HCT116 (cell line): ENCODE measurements at places on chromosomes 7 and 10.
A peak's percentile ranks its signal among the peaks of the same experiment; 100 is the strongest.

GRCh38 chr7:28389504-28390395 is 22.6 kb upstream of the CREB5 start:
- peak; percentile 49 for DNase-seq

DNA sequence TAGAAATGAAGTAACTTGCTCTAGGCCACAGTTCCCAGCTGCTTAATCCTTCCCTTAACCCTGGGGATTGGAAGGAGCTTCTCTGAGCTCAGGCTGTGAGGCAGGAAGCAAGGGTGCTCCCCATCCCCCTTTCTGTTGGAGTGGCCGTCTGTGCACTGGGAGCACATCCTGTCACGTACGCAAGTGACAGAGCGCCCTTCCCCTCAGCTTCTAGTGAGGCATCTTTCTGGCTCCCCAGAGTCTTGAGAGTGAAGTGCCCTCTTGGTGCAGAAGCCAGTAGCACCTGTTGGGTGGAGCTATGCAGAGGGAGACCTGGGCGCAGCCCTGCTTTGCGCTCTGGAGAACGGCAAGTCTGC is 47.8 kb downstream of the SHH start:
- no peak for DNase-seq

DNA sequence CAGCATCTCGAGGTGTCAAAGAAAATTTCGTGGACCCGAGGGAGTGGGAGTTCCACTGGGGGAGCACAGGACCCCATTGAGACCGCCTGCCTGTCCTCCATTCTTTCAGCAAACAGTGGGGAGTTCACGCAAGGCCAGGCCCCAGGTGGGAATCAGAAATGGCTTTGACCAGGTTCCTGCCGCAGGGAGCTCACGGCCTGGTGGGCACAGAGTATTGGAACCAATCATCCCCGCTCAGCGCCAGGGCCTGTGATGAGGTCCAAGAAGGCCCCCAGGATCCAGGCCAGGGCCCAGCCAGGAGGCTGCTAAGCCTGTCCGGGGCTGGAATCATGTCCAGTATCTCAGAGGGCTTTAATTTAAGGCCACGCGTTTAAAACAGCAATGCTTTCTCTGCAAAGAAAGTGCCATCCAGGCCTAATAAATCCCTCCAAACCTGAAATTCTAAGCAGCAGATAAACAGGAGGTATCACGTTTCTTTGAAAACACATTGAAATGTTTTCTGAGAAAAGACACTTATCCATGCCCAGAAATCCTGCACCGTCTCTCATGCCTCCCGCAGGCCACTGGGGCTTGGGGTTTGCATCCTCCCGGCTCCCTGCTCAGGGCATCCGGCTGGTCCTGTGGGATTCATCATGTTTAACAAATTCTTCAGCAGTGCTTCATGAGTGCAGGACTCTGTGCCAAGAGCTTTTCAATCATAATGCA is 125.7 kb downstream of the OAT start:
- no peak for DNase-seq

DNA sequence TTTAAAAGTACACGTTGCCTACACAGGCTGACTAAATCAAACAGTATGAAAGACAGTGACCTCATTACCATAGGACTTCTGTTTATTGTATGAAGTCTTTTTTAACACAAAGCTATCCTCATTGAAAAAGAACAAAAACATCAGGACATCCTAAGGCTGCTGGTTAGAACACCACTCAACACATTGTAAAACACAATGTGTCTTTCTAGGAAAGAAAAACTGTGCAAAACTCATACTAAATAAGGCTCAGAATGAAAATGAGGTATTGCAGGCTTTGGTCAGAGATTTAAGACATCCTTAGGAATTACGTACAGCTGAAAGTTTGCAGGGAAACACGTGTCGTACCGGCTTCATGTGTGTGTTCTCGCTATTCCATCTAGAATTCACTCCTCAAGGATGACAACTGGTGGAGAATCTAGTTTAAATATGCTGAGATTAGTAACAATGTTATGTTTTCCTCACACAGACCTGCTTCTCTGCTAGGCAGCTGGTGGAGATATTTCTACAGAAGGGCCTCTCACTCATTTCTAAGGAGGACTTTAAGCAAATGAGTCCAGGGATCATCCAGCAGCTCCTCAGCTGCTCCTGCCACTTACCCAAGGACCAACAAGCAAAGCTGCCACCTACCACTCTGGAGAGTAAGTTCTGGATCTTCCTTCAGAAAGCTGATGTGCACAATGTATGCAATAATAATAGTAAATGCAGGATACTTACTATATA is 29.3 kb downstream of the SLC39A12 start:
- no peak for DNase-seq
